ENCODE measurements at places on chromosomes 3 and 15. TPM values are rescaled to one million over a fixed set of nuclear protein-coding genes. Genes with fewer than 3 reads are reported as not detected.

DNA sequence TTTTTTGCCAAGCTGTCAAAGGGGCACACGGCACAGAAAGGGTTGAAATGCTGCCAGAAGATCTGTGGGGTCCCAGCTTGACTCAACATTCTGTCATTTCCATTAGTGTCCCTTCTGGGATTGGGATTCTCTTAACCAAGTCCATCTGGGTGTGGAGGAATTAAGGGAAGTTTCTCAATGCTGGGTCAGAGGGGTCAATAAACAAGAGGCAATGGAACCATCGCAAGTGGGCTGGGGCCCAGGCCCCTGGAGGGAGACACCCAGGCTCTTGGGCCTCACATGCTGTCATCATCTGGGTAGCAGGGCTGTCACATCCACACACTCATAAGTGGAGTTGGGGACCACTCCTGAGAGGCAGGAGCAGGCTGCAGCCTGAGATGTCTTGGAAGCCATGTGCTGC lies 8.1 kb upstream of the APOD start:
- DNase-seq, result no peak

DNA sequence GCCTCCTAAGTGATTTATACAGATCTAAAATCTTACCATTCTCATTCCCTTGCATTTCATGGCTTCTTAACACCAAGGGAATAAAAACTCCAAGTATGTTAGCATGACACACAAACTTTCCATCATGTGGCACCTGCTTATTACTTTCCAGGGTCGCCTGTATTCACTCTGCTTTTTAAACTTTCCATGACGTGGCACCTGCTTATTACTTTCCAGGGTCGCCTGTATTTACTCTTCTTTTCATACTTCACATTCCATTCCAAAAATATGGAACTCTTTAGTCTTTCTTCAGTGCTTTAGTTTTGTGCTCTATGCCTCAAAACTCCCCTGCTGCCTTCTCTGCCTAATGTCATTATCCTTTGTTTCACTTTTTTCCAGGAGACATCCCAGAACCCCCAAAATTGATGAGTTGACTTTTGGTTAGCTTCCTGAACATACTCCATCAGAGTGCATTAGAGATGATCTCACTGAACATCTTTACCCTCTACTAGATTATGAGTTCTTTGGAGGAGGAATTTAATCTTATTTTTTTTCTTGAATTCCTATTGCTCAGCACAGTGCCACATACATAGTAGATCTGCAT lies 47.0 kb downstream of the CALML4 start:
- peak; percentile 24 for DNase-seq

DNA sequence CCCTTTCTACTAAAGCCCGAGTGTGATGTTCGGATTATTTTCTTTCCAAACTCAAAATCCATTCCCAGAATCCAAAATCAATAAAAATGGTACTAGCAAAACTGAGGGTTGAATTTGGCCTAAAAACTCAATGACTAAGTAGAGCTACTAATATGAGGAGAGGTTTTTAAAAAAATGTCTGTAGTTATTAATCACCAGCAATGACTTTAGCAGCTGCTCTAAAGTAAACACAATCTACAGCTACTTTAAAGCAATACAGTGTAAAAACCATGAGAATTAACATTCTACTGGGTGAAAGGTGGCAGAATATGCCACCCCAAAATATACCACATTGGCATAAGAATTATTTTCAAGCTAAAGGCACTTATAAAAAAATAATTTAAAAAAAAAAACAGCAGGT lies 23.5 kb downstream of the FHIT start:
- DNase-seq, result no peak

DNA sequence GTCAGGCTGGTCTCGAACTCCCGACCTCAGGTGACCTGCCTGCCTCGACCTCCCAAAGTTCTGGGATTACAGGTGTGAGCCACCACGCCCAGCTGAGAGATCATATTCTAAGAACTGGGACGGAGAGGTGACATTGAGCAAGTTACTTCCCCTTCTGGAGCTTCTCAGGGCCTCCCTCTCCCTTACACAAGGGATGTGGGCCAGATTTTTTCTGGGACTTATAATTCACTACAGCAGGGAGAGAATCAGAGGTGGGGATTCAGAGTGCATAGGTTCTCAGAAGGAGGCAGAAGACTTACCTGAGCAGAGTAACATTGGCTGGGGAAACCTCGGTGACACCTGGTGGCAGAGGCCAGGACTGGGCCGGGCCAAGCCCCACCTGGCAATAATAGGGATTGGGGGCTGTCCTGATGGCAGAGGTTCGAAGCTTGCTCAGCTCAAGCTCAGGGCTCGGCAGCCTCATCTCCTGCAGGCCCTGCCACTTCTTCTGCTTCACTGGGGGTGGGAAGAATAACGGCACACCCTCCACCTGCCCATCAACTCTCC lies 6.8 kb downstream of the LTK start:
- no peak for DNase-seq

GRCh38 chr3:111936191-111936841 lies 42.5 kb upstream of the ABHD10 start:
- no peak for DNase-seq

GRCh38 chr15:84600331-84600686 lies 500 bp upstream of the ZSCAN2 start:
- DNase-seq, result peak; percentile 89

- DNase-seq, result peak; percentile 82
Measured at GRCh38 chr15:101201411-101202174, 50.3 kb downstream of the CHSY1 start.

DNA sequence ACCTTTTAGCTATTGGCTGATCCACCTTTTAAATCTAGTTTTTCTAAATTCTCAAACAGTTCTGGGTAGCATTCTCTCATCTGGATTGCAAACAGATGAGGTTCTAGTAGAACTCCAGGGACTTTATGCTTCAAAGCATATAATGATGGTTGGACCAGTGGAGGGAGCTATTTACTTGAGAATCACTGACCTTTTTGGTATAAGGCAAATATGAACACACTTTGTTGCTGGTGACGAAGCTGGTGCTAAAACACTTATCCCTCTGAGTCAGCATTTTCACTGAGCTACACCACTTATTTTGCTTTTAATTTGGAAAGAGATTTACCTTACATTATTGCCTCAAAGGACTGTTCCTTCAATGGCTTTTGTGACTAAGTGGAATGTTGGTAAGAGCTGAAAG lies 58.6 kb upstream of the SLITRK3 start:
- peak; percentile 51 for DNase-seq

DNA sequence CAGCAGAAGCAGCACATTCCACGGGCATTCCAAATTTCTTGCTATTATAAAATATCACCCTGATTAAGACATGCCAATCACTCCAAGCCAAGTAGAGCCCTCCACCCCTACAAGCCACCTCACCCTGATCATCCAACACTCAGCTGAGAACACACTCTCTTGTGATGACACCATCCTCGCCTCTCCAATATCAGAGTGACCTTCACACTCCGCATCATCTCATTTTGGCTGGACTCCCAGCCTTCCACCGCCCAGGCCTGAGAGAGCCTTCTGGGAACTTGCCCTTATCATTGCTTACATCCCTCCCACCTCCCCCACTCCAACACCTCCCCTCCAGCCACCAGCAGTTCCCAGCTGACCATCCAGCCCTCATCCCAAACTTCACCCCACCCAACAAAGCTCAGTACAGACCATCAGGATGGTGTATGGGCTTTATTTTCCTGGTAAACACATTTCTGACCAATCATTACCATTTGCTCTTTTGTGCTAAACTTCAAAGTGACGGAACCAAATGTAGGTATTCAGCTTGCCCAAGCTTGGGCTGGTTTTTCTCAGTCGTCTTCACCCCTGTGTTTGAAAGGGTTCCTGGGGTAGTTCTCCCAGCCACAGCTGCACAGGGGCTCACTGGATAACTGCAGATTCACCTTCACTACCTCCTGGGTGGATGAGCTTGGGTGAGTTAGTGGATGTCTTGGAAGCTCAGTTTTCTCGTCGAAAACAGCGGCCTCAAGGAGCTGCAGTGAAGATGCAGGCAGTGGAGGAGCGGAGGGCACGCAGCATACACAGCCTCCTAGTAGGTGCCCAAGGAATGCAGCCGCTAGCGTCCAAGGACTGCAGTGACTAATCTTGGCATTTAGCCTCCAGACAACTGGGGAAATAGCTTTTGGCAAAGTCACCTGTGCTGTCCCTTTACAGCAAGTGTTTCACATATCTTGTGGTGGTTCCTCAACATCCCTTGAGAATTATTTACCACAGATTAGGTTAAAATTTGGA lies 115.1 kb downstream of the LIPC start:
- no peak for DNase-seq

GRCh38 chr3:82133070-82133606 lies 371.7 kb upstream of the GBE1 start:
- DNase-seq, result peak; percentile 76

GRCh38 chr3:184315871-184316661 lies 1.7 kb downstream of the EIF4G1 start:
- DNase-seq, result peak; percentile 37

DNA sequence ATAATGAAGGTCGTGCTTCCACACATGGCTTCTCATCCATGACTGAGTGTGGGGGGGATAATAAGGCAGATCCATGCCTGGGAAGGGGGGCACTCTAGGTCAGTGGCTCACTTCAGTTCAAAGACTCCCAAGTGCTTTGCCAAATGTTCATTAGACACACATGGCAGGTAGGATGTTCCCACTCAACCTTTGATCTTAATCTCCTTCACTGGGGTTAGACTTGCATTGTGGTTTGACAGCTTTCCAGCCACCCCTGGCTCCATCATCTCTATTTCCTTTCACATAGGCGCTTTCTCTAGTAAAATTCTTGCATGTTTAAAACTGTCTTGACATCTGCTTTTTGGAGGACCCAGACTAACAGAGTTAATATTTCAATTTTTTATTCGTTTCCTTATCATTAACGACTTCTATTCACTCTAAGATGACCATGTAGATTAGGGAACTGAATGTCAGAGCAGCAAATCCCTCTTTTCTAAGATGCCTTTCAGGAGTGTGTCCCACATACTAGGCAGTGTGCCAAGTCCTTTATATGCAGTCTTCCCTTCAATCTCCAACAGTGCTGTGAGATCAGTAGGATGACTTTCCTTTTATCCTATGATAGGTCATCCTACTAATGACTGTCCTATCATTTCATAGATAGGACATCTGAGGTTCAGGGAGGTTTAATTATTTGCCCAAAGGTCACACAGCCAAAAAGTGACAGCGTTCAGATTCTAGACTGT lies 57.9 kb downstream of the BTD start:
- DNase-seq, result no peak

- peak; percentile 93 for DNase-seq
Measured at GRCh38 chr15:40845511-40846284, 1.9 kb downstream of the SPINT1 start.

DNA sequence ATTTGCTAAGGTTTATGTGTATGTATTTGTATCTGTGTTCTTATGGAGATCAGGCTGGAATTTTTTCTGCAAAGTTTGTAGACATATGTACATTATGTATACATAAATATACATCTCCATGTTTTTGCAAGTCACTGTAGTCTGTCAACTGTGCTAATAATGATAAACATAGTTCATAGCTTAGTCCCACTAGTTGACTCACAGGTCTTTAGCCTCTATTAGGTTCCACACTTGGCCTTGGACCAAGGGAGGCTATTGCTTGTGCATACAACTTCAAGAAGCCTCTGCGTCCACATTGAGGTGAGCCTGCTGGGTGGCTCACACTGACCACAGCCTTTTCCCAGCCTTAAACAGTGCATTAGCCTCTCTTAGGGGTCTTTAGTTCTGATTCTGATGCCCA lies 243.8 kb upstream of the PEX5L start:
- DNase-seq, result no peak

DNA sequence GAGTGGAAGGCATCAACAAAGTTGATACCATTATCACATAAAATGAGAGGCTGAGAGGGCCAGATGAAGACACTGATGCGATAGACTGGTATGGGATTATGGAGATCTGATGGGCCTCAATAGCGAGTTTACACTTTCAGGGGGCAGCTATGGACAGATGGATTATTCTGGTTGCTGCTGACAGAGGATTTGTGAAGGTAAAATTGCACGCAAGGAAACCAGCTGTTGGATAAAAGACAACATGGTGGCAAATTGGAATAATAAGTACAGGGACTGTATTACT lies 203.9 kb downstream of the MBNL1 start:
- DNase-seq, result no peak

DNA sequence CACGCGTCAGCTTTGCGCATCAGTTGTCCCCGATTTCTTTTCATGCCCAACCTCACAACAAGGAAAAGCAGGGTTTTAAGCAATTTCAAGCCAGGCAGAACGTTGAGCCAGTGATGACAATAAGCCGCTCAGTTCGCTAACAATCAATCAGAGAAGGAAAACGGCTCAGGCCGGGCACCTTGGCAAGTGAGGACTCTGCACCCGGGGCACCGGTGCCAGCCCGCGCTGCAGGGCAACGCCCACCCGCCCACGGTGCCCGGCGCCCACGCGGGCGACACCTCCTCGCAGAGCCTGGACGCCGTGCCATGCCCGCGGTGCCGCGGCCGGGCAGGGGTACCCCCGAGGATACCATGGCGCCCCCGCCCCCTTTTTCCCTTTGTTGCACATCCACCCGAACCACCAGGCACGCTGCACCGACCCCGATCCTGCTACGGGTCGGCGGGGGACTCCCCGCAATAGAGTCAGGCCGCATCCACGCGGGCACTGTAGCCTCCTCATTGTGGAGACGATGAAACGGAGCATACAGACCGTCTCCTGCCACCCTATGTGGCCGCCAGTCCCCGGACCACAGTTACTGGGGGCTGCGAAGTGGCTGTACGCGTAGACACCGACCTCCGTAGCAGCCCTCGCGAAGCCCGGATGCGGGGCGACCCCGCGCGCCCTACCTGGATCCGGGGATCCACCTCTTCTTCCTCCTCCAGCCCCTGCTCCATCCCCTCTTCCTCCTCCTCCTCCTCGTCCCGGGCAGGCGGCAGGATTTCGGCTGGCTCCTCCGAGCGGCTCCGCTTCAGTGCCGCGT lies 581 bp downstream of the SH3BP5 start:
- no peak for DNase-seq

DNA sequence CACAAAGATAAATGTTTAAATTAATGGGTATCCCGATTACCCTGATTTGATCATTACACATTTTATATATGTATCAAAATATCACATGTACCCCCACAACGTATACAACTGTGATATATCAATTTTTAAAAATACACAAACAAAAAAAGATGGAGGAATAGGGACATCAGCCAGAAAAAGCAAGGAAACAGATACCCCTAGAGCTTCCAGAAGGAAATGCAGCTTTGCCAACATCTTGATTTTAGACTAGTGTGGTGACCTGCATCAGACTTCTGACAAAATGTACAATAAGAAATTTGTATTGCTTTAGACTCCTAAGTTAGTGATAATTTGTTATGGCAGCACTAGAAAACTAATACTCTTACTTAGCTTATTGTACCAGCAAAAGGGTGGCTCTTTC lies 483.8 kb downstream of the TUSC7 start:
- no peak for DNase-seq

Gene GPR149
- not detected for polyA plus RNA-seq

Gene SHISA5
- 369 TPM for polyA plus RNA-seq

Gene CPNE9
- not detected for polyA plus RNA-seq

Gene STRIT1
- not detected for polyA plus RNA-seq

Gene PEAK1
- polyA plus RNA-seq, result 5.2 TPM

Gene STAB1
- 4.0 TPM for polyA plus RNA-seq

Gene MYZAP
- 17.0 TPM for polyA plus RNA-seq

Gene NR1I2
- 2.8 TPM for polyA plus RNA-seq

Gene SSUH2
- polyA plus RNA-seq, result 21.6 TPM

Gene AHSG
- polyA plus RNA-seq, result 568 TPM

Gene NLGN1
- polyA plus RNA-seq, result 2.0 TPM

Gene C2CD4A
- 0.60 TPM for polyA plus RNA-seq

Measured in hepatocyte (in vitro differentiated cells).